ENCODE measurements at places on chromosomes 4 and X.

- DNase-seq: no peak
Measured at GRCh38 chr4:127498366-127498765, 134.4 kb upstream of the INTU start.

DNA sequence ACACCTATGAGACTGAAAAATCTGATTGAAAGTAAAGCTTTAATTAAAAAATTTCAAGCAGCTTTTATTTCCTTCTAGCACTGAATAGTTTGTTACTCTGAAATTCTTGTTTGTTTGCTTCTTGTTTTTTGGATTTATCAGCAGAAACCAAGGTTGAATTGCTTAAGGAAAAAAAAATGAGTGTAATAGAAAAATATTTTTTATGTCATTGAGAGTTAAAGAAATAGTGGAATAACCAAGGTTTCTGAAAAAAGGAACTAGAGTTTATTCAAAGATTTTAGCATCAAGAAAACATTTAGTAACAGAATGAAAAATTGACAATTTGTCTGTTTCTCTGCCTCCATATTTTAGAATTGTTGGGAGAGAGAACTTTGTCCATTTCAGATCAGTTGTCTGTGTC lies 1852.2 kb downstream of the PCDH7 start:
- DNase-seq: no peak

- DNase-seq: no peak
Measured at GRCh38 chr4:4415806-4416805, 29.2 kb downstream of the NSG1 start.

DNA sequence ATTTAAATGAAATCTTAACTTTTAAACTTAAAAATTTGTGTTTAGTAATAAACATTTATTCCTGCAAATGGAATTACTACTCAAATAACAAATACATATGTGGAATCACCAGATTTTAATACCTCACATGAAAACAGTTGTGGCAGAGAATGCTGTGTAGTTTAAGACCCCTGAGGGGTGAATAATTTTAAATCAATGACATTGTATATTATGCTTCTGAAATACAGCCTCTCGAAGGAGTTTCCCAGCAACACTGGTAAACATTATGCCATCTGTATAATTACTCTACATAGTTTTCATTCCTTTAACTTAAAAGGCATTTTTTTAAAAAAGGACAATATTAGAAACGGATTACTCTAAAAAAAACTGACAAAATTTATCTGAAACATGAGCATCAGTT lies 2313.3 kb downstream of the ARAP2 start:
- no peak for DNase-seq

DNA sequence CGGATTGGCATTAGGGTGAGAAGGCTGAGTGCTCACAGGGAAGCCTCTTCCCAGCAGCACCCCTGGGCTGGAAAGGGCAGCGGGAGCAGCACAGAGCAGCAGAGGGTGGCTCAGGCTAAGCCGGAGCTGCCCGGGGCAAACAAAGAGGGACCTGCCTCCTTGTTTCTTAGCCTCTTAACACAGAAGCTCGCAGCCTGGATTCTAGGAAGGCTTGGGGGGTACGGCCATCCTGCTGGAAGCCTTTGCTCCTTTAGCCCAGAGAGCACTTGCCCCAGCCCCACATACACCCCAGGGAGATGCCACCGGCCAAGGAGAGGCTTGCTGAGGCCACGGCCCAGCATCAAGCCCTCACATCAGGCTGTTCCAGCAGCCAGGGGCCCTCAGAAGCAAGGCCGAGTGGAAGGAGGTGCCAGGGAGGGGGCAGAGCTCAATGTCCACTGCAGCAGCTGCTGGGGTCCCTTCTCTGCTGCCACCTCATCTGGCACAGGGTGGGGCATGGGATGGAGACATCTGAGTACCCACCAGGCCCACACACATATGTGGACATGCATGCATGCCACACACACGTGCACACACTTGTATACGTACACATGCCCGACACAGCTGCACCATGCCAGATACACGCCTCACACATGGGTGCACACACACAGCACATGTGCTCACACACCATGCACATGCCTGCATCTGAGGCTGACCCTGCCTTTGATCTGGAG lies 20.3 kb upstream of the SPON2 start:
- no peak for DNase-seq

DNA sequence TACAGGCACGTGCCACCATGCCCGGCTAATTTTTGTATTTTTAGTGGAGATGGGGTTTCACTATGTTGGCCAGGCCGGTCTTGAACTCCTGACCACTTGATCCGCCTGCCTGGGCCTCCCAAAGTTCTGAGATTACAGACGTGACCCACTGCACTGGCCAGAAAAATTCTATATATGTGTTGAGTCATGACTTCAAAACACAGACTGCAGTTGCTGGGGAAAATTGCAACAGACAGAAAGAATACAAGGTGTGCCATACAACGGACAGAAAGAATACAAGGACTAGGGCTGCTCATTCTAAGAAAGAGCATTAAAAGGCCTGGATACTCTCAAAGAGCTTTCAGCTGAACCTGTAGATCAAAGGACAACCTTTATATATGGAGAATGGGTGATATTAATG lies 109.6 kb upstream of the ACSL4 start:
- no peak for DNase-seq

Data from urinary bladder (tissue), 4 donors.